Mucosa of gallbladder (tissue), 1 donor: ENCODE measurements at places on chromosomes 11 and 22.

DNA sequence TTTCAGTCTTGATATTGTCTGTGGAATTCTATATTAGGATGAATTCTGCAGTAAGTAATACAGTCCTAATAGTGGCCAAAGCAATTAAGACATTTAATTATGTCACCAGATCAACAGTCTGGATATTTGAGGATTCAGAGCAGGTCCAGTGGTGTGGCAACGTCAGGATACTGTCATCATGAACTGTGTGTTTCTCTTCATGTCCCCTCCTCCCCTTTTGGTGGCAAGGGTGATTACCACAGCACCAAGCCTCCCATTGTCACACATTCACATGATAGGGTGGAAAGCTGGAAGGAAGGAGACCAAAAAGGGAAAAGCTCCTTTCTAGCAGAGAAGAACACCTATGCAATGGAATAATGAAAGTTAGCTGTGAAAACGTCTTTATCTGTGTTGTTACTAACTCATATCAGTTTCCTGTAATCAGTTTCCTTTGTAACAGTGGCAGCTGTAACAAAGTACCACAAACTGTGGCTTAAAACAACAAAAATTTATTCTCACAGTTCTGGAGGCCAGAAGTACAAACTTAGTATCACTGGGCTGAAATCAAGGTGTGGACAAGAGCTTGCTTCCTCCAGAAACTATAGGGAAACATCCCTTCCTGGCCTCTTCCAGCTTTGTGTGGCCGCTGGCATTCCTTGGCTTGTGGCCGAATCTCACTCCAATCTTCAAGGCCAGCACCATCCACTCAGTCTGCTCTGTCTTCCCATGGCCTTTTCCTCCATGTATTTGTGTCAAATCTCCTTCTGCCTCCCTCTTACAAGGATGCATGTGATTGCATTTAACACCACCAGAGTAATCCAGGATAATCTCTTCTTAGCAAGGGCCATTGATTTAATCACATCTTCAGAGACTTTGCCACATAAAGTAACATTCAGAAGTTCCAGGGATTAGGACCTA lies 6.5 kb upstream of the RBM14 start:
- no peak for DNase-seq

DNA sequence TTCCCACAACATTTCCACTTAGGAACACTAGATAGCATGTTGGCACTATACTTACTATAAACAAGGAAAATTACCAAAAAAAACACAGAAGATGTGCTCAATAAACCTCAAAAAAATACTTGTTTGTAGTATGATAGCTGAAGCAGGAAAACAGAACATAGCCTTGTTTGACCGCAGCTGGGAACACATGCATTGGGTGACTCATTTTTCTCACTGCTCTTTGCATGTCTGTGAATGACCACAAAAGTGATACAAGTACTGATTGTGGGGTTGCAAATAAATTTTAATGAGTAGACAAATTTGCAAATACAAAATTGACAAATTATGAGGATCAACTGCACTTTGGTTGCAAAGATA lies 22.8 kb upstream of the GUCY1A2 start:
- no peak for DNase-seq

DNA sequence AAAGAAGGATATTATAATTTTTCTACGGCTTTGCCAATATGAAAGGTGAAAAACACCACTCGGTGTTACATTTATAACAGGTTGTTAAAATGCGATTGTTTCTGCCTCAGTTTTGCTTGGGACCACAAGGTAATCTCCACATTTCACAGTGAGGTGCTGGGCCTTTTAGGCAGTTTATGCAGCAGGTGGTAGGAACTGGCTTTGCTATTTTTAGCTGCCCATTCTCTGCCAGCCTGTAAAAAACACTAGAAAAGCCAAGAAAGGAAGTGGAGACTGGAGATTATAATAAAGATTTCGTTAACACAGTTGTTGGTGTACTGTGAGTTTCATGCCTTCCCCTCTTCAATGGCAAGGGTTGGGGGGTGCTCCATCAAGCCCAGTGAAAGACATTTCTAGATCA lies 8.0 kb upstream of the MRPL16 start:
- no peak for DNase-seq

DNA sequence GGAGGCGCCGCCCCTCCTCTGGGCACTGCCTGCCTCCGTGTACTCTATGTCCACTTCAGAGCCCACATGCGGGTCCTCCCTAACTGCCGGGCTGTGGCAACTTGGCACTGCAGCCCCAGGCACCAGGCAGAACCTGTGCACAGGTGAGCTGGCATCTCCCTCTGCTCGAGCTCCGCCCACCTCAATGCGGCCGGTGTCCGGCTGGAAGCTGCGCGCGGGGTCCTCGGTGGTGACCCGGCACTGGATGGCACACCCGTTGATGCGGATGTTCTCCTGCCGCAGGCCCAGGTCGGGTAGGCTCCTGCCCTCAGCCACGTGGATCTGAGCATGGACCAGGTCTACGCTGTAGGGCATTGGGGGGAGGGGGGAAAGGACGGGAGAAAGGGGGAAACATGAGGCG lies 9.1 kb downstream of the LRFN4 start:
- DNase-seq: no peak

DNA sequence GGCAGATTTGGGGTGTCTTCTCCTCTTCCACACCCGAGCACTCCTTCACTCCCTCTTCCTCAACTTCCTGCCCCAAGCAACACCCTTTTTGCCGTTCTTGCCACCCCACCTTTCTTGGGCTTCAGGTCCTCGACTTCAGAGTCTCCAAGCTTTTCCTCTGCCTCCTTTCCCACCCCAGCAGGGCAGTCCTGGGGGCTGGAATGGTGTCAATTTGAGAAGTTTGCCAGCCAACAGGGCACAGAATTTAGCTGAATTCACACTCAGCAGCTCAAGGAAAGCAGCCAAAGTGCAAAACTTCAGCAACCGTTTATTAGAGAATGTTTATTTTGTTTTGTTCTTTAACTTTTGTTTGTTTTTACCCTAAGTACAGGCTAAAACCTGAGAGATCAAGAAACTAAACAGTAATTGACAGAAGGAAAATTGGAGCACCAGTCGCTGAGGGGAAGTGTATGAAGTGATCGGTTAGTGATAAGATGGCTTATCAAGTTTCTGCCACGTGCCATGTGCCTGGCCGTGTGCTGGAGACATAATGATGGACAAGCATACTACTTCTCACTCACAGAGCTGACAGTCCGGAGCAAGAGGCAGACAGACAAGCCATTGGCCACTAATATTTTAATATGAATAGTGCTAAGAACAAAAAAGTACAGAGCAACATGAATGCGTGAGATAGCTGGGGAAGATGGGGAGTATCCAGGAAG lies 44.4 kb downstream of the AHNAK start:
- no peak for DNase-seq

DNA sequence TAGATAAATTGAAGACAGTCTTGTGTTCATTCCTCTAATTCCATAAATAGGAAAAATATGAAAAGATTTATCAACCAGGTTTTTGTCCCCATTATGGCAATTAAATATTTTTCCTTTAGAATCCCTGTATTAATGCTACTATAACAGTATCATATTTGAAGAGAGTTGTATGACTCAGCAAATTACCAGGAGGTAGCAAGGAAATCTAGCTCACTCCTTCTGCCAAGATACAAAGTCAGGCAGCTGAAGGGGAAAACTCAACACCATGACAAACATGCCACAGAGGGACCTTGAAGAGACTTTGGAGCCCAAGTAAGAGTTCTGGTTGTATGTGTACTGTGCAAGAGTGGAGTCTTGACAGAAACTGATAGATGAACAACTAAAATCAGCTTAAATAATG lies 143.3 kb downstream of the GUCY1A2 start:
- DNase-seq: no peak

- DNase-seq: no peak
Observed at GRCh38 chr22:49140911-49141665, 686.6 kb downstream of the BRD1 start.
